Right renal pelvis (tissue), 4 donors: ENCODE measurements at places on chromosomes 4 and X.

GRCh38 chr4:101125045-101125942, 222.0 kb downstream of the PPP3CA start:
- no peak for DNase-seq

- no peak for DNase-seq
These were observed 135.5 kb downstream of the SOWAHB start for GRCh38 chr4:76762137-76763130.

GRCh38 chrX:48003367-48003757, 427 bp downstream of the ZNF182 start:
- no peak for DNase-seq

DNA sequence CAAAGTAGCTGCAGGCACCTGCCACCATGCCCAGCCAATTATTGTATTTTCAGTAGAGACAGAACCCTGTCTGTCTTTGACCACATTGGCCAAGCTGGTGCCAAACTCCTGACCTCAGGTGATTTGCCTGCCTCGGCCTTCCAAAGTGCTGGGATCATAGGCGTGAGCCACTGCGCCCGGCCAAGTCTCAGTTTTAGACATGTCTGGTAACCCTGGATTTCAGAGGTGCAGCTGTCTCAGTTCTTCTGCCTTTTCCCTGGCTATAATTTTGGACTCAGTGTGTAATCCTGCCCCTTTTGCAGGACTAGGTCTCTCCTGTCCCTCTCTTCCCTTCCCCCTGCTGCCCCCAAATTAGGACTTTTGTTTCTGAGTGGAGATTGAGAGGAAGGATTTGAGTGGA, 46.6 kb downstream of the FAM193A start:
- no peak for DNase-seq

DNA sequence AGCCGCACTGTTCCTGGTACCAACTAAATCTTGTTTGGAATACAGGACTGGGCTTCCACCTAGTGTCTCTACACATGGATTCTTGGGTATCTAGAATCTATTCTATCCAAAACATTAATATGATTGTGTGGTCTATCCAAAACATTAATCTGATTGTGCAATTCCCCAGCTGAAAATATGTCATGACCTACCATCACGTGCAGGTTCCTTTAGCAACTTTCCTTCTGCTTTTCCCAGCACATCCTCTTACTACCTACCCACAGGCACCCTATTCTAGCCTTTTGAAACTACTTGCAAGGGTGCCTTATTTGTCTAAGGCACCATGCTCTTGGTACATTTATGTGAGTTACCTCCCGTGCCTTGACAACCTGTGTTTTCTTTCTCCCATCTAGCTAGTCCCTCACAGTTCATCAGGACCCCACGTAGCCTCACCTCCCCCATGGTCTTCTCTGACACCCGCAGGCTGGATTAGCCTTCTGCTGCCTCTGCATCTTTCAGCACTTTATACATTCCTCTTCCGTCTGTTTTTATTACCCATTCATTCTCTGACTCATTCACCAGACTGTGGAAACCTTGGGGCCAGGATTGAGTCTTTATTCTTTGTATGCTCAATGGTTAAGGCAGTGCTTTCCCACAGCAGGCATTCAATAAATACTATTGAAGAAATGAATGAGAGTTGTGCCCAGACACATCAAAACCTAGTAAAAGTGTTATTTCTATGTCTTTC, 88.8 kb upstream of the FAM9B start:
- DNase-seq, result no peak

- no peak for DNase-seq
These were observed 532 bp downstream of the ZNF827 start for GRCh38 chr4:145937971-145938611.

DNA sequence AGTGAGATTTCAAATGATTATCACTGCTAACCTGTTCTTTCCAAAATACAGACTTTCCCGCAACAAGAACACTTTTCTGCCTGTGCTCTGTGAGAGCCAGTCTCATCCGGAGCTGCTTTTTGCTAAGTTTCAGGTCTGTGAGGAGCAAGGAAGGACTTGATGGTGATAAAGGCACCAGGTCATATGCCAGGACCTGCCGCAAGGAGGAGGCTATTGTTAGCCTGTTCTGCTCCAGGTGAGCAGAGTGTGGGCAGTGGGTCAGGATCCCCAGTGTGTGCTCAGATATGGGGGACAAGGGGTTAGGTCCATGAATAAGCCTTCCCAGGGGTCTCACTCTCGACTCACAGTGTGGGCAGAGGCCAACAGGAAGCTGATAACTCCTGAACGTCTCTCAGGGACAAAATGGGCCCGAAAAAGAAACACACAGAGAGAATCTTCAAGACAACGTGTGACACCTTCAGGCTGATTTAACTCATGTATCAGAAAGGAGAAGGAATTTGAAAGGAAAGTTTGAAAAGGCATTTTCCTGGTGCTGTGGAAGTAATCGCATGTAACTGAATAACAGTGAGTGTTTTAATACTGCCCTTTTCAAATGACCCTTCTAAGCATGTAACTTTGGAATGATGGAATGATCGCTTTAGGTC, 57.7 kb upstream of the PDLIM3 start:
- DNase-seq, result no peak

DNA sequence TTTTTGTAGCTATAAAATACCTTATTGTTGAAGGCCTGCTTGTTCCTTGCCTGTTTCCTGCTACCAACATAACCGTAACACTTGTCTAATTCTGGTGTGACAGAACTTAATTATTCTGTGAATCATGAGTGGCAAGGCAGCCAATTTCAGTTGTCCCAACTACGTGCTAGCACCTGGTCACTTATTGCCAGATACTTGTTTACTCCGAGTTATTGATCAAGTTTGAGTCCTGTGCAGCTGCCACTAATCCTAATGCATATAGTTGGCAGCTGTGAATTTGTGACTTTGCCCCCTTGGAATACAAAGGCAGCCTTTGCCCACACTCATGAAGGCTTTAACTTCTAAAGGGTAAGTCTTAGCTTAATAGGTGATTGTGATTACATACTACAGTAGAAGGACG, 7.8 kb upstream of the RNF128 start:
- DNase-seq, result no peak

DNA sequence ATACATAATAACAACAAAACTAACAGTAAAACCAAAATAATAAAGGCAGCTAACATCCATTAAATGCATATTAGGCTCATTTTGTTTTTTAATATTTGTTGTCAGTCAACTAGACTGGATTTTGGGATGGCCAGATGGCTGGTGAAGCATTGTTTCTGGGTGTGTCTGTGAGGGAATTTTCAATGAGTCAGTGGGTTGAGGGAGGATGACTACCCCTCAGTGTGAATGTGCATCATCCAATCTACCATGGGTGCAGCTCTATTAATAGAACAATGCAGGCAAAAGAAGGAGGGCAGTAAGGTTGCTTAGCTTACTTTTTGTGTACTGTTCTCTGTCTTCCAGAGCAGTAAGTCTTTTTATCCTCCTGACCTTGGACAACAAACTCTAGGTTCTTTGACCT, 484.2 kb upstream of the HS3ST1 start:
- no peak for DNase-seq

GRCh38 chr4:88443486-88443885, 13.4 kb upstream of the HERC5 start:
- DNase-seq, result no peak

DNA sequence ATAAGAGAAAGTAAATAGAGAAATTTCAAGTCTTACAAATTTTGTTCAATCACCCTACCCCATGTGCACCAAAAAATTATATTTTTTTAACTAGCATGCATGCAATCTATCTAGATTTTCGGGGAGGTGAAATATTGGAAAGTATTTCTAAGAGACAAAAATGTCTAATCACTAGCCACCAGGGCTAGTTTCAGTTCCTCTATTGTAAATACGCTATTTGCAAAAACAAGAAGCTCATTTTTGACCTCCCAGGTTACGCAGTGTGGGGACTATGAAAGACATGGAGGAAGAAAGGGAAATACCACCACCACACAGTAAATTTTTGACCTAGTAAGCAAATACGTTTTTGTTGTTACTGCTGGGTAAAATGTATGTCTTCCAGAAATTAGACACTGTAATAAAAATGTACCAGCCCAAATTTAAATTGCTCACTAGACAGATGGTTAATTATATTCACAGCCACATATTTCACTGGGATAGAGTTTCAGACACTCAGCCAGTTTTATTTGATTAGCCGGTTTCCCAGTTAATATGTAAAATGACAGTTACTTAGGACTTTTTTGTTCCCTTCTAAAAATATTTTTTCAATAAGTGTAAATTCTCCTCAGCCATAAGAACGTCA, 2.2 kb downstream of the NEXMIF start:
- no peak for DNase-seq

- DNase-seq, result no peak
These were observed 260.5 kb downstream of the SPATA18 start for GRCh38 chr4:52311464-52312125.

DNA sequence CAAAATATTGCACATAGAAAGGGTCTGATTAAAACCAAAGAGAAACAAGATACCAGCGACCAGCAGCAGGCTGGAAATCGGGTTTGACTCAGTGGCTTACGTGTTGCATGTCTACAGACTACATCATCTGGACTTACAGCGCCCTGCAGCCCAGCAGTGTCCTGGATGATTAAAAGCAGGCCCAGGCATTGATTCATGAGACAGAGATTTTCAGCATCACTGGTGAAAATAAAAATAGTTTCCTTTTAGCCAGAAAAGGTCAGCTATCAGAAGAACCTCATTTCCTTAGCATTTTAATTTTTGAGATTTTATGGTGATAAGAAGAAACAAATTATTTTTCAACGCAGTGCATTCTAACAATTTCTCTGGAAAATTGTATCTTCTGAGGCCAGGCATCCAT, 190.6 kb downstream of the PTTG2 start:
- no peak for DNase-seq

GRCh38 chr4:121698236-121698671, 1.5 kb upstream of the ANXA5 start:
- DNase-seq, result no peak

DNA sequence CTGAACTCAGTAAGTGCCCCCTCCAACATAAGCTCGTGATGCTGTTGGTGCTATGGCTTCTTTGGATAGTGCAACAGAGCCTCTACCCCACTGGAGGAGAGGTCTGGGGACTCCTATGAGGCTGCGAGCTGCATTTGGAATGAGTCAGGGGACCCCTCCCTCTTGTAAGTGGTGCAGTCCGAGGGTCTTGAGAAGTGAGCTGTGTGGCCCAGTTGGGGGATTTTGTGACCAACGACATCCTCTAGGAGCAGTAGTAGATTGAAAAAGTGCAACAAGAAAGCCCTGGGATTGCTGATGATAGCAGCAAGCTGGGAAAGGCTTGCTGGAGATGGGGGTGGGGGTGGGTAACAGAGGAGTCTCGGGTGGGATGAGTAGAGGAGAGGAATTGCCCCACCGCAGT, 3.1 kb downstream of the FRMPD3 start:
- DNase-seq, result no peak

DNA sequence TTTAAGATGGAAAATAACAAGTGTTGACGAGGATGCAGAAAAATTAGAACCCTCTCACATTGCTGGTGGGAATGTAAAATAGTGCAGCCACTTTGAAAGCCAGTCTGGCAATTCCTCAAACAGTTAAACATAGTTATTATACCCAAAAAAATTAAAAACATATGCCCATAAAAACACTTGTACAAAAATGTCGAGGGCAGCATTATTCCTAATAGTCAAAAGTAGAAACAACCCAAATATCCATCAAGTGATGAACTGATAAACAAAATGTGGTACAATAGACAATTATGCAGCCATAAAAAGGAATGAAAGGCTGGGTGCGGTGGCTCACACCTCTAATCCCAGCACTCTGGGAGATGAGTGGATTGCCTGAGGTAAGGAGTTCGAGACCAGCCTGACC, 6.3 kb downstream of the IDS start:
- DNase-seq, result no peak

GRCh38 chr4:153634738-153635353, 49.2 kb upstream of the TLR2 start:
- no peak for DNase-seq

GRCh38 chrX:151688695-151689094, 6.6 kb upstream of the PRRG3 start:
- no peak for DNase-seq

GRCh38 chrX:12647230-12647629, 144.0 kb upstream of the PRPS2 start:
- DNase-seq, result no peak

DNA sequence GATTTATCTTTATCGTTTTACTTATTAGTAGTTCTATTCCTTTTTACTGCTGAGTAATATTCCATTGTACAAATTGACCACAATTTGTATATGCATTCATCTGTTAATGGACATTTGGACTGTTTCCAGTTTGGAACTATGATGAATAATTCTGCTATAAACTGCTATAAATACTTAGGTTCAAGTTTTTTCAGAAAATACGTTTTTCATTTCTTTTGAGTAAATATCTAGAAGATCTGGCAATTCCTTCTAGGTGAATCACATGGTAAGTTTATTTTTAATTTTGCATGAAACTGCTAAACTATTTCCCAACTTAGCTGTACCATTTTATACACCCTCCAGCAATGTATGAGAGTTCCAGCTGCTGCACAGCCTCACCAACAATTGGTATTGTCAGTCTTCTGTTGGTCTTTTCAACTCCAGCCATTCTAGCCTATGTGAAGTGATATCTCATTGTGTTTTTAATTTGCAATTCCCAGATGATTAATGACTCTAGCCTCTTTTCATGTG, 22.2 kb downstream of the LIN54 start:
- DNase-seq, result no peak

DNA sequence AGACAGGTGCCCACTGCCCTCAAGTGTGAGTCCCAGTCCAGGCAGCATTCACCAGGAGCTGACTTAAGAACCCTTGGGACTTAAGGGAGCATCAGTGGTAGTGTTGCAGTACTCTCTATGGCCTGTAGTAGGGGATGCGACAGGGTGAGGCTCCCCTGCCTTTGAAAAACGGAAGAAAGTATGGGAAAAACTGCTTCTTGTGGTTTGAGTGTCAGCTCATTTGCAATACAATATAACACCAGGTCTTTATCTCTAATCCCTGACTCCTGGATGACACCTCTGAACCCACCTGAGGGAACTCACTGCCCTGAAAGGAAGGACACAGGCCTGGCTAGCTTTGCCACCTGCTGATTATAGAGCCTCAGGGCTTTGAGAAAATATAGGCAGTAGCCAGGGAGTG, 176.0 kb downstream of the SMARCA1 start:
- no peak for DNase-seq

- DNase-seq, result no peak
These were observed 131.6 kb downstream of the CEP135 start for GRCh38 chr4:56080384-56080783.

- DNase-seq, result no peak
These were observed 4.1 kb downstream of the ATP1B4 start for GRCh38 chrX:120365968-120366367.

- no peak for DNase-seq
These were observed 76.2 kb downstream of the CLDN34 start for GRCh38 chrX:10043386-10043785.

DNA sequence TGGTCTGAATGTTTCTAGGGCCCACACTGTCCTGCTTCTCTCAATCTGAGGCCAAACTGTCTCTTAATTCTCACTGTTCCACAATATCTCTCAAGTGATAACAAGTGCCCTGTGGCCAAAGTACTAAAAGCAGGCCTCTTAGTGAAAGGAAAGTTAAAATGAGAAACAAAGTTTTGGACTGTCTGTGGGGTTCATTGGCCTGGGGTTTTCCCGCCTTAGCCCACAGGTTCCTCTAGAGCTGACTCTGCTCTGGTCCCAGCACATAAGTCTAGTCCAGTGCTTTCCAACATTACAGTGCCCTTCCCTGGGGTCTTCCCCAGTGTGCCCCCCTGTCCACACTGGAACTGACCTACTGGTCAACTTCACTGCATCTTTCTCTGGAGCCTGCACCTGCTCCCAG, 6.3 kb downstream of the MAGEB1 start:
- no peak for DNase-seq

GRCh38 chrX:69278031-69278687, 112.9 kb upstream of the PJA1 start:
- no peak for DNase-seq

- no peak for DNase-seq
These were observed 144.9 kb downstream of the CHIC2 start for GRCh38 chr4:53919535-53919934.
